ENCODE measurements at places on chromosomes 6 and 20.

GRCh38 chr6:4560221-4561077 is 215.8 kb upstream of the CDYL start:
- no peak overlapping the region for H3K4me3 ChIP-seq
- H3K36me3 ChIP-seq = no peaks in the 10 kb centered on the region
- H3K27me3 ChIP-seq = peaks cover 19% of the 10 kb centered on the region
- DNase-seq = no peak
- H3K27ac ChIP-seq = no peak overlapping the region

- H3K4me1 ChIP-seq = peaks cover 29% of the 10 kb centered on the region
- H3K27ac ChIP-seq = peak overlapping the region; percentile 92
- H3K36me3 ChIP-seq = peaks cover 31% of the 10 kb centered on the region
- peak overlapping the region; percentile 90 for H3K4me3 ChIP-seq
Observed at GRCh38 chr20:35284992-35285805, 627 bp upstream of the EIF6 start.

DNA sequence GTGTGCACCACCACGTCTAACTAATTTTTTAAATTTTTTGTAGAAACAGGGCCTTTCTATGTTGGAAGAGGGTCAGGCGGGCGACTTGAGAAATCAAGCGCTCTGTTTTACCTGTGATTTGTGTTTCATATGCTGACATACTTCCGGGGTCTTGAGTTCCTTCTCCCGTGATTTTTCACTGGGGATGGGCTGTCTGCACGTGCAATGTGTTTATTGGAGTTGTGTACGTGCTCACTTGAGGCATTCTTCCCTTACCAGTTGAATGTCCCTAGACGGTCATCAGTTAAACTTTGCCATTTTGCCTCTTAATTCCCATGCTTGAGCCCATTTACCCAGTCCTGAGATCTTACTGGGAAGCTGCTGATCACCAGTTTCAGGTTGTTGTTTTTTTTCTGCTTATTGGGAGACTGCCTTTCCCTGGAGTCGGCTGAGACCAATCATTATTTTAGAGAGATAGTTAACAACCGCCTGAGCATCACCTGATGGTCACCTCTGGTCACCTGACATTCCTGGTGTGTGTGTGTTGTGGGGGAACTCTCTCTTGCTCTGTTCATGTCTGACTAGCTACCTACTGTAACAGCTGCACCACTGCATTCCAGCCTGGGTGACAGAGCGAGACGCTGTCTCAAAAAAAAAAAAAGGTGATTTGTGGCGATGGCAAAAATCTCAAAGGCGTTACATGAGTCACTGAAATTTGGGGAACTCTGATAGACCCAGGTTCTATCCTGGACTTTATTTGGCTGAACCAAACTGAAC is 34.8 kb upstream of the NCOA3 start:
- peak overlapping the region; percentile 94 for H3K27ac ChIP-seq
- no peaks in the 10 kb centered on the region for H3K27me3 ChIP-seq
- H3K4me1 ChIP-seq = peaks cover 48% of the 10 kb centered on the region
- no peaks in the 10 kb centered on the region for H3K36me3 ChIP-seq
- no peak for DNase-seq

- no peaks in the 10 kb centered on the region for H3K36me3 ChIP-seq
- DNase-seq = no peak
- peaks cover 8% of the 10 kb centered on the region for H3K4me1 ChIP-seq
- H3K27ac ChIP-seq = no peak overlapping the region
Observed at GRCh38 chr6:30172681-30173080, 9.3 kb downstream of the TRIM15 start.

GRCh38 chr20:3406481-3407039 is 909 bp downstream of the DNAAF9 start:
- H3K27me3 ChIP-seq = no peaks in the 10 kb centered on the region
- peak overlapping the region; percentile 74 for H3K27ac ChIP-seq
- peak; percentile 17 for DNase-seq
- peak overlapping the region; percentile 90 for H3K4me3 ChIP-seq
- peaks cover 21% of the 10 kb centered on the region for H3K4me1 ChIP-seq

GRCh38 chr20:30168025-30168799 is 1089.3 kb upstream of the DEFB115 start:
- no peaks in the 10 kb centered on the region for H3K4me1 ChIP-seq
- H3K36me3 ChIP-seq = no peaks in the 10 kb centered on the region
- H3K4me3 ChIP-seq = no peak overlapping the region
- no peaks in the 10 kb centered on the region for H3K27me3 ChIP-seq

DNA sequence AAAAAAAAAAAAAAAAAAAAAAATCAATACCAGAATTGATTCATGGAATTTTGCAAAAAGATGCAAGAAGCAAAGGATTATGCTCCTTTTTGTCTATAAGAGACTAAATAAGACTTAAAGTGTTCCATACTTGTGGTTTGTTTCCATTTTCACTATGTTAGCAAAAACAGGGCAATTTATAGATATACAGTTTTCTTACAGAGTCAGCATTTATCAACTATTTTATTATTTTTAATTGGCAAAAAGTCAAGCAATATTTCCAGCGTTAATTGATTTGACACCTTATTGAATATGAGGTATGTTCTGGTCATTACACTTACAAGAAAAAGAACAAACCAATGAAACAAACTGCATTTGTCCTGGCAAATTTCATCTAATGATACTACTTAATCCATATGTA is 5.4 kb upstream of the SGK1 start:
- H3K27me3 ChIP-seq = peaks cover under 1% of the 10 kb centered on the region
- H3K27ac ChIP-seq = no peak overlapping the region
- no peak overlapping the region for H3K4me3 ChIP-seq
- no peaks in the 10 kb centered on the region for H3K36me3 ChIP-seq
- peaks cover under 1% of the 10 kb centered on the region for H3K4me1 ChIP-seq
- no peak for DNase-seq

- peaks cover 68% of the 10 kb centered on the region for H3K4me1 ChIP-seq
- peak overlapping the region; percentile 28 for H3K4me3 ChIP-seq
- no peaks in the 10 kb centered on the region for H3K36me3 ChIP-seq
- H3K27me3 ChIP-seq = no peaks in the 10 kb centered on the region
- DNase-seq = no peak
Observed at GRCh38 chr6:169589293-169589692, 112.5 kb downstream of the WDR27 start.

GRCh38 chr6:57013521-57013926 is 33.0 kb upstream of the KIAA1586 start:
- H3K27ac ChIP-seq = no peak overlapping the region
- no peak for DNase-seq
- H3K36me3 ChIP-seq = no peaks in the 10 kb centered on the region
- no peaks in the 10 kb centered on the region for H3K4me1 ChIP-seq
- peaks cover 12% of the 10 kb centered on the region for H3K27me3 ChIP-seq
- H3K4me3 ChIP-seq = no peak overlapping the region

GRCh38 chr6:33654831-33655554 is 33.9 kb downstream of the ITPR3 start:
- H3K4me3 ChIP-seq = no peak overlapping the region
- no peaks in the 10 kb centered on the region for H3K27me3 ChIP-seq
- peaks cover 4% of the 10 kb centered on the region for H3K4me1 ChIP-seq
- DNase-seq = no peak
